Activated CD8-positive, alpha-beta memory T cell treated with anti-CD3 and anti-CD28 coated beads for 4 hours (primary cell): ENCODE measurements at places on chromosomes 1 and 21.

DNA sequence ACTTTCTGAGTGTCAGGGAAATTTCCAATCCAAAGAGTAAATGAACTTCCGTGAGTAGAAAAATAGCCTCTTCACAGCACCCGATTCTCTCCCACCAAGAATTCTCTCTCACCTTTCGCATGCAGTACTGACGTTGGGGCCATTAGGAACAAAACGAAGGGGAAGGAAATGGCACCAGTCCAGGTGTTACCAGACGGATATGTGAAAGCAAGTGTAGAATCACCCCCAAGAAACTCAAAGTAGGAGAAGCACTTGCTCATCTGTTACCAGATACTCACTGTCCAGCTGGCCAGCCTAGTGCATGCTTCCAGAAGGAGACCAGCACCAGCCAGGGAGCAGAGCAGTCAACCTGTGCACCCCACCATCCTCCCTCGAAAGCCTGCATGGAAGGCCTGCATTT, 55.1 kb downstream of the ITPKB start:
- no peak for DNase-seq

DNA sequence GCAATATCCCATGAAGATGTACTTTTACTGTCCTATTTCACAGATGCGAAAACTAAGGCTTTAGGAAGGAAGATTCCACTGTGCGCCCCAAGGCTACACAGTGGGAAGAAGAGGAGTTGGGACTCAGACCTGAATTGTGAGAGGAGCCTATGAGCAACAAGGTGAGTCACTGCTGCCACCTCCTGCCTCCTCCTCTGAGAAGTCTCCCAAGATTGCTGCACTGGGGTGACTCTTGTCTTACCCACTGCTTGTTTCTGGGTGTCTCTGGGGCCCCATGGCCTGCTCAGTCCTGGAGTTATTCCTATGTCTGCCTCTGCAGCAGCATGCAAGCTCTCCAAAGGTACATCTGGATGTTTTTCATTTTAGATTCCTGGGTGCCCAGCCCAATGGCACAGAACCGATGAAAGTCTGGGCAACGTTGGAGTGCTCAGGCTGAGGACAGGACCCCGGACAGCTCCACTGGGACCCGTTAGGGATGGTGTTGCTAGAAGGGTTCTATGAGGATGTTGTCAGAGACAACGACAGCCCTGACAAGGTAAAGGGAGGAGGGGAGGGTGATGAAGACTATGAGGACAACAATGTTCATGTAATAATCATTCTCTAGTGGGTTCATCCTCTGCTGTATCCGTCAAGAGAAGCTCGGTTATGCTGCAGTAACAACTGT, 11.0 kb upstream of the C1QA start:
- DNase-seq, result no peak

DNA sequence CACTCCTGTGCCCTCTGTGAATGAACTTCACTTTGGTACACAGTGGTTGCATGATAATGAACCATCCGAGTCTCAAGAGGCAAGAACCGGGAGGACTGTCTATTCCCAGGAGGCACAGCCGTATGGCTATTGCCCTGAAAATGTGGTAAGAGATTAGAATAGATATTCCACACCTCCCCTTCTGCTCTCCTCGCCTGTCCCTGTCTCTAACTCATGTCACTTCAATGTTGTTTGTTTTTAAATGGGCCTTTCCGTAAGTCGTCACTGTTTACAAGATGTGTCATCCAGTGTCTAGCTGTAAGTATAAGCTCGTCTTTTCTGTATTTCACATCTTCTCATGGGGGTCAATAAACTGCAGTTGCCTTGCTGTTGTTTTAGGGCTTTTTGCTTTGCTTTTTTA, 122.2 kb downstream of the PATJ start:
- DNase-seq, result no peak

- no peak for DNase-seq
Measured at GRCh38 chr21:42097860-42098454, 26.8 kb downstream of the UMODL1 start.

DNA sequence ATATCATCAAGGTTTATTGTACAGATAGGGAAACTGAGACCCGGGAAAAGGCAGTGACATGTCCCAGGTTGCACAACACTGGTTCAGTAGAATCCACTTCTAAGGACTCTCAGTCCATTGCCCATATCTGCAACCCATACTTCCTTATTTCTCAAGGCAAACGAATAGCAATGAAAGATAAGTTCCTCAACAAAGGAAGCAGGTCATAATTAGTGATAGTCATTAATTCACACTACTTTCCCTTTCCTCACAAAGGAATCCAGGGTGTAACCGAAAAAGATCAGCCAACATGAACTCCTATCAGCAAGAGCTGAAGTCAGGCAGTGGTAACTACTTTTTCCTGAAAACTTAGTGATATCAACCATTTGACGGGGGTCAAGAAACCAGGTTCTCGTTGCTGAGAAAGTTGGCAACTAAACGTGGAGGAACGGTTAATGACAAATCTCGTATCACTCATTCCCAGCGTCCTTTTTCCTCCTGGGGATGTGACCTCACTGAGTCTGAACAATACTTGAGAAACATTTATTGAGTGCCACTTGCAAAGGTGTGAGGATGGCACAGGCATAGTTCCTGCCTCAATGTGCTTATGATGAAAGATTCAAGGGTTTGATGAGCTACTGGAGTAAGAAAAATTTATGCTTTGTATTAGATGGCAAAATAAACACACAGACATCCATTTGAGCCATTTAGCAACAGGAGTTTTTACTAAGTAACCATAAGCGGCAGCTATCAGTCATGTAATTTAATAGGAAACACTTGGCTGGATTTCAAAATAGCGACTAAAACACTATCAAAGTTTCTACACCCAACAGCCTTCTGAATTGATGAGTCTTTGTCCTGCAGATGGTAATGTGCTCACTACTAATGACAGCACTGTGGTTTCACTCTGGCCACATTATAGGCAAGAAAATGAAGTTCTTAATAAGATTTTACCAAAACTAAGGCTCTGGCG, 82.3 kb downstream of the PLPP3 start:
- DNase-seq, result no peak

DNA sequence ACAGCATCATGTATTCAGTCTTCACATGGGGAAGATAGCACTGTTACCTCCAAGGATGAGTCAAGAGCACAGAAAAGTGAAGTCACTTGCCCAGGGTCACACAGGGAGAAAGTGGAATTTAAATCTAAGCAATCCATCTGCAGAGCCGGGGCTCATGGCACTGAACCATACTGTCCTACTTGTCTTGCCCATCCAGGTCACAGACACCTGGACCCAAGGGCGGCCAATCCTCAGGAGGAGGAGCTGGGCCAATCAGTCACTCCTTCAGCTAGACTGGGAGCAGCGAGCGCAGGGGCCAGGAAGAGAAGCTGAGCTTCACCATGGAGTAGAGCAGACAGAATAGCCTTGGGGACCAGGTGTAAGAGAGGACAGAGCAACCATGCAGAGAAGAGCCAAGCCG, 9.2 kb upstream of the GJB5 start:
- DNase-seq, result no peak

- no peak for DNase-seq
Measured at GRCh38 chr1:178055779-178056471, 38.0 kb upstream of the RASAL2 start.

- DNase-seq, result no peak
Measured at GRCh38 chr21:35201288-35201687, 152.2 kb upstream of the RUNX1 start.

GRCh38 chr1:21350202-21350885, 60.1 kb upstream of the ECE1 start:
- no peak for DNase-seq

GRCh38 chr21:37370152-37371040, 3.8 kb downstream of the DYRK1A start:
- DNase-seq, result no peak

- no peak for DNase-seq
Measured at GRCh38 chr1:212749821-212750535, 41.6 kb downstream of the NSL1 start.

DNA sequence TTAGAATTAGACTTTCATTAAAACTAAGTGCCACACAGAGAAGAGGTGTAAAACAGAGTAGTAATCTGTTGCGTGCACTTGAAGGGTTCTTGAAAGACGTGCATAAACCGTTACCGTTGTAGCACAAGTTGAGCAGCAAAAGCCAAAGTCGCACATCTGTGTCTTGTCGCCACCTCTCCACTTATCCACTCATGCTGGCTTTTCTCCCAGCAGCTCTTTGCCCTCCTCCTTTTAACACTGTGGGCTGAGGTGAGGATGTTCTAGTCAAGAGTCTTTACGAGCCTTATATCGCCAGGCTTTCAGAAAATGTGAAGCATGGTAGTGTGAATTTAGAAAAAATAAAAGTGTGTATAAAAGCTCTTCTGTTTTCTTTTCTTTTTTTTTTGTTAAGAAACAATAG, 48.0 kb downstream of the NR5A2 start:
- DNase-seq, result no peak

DNA sequence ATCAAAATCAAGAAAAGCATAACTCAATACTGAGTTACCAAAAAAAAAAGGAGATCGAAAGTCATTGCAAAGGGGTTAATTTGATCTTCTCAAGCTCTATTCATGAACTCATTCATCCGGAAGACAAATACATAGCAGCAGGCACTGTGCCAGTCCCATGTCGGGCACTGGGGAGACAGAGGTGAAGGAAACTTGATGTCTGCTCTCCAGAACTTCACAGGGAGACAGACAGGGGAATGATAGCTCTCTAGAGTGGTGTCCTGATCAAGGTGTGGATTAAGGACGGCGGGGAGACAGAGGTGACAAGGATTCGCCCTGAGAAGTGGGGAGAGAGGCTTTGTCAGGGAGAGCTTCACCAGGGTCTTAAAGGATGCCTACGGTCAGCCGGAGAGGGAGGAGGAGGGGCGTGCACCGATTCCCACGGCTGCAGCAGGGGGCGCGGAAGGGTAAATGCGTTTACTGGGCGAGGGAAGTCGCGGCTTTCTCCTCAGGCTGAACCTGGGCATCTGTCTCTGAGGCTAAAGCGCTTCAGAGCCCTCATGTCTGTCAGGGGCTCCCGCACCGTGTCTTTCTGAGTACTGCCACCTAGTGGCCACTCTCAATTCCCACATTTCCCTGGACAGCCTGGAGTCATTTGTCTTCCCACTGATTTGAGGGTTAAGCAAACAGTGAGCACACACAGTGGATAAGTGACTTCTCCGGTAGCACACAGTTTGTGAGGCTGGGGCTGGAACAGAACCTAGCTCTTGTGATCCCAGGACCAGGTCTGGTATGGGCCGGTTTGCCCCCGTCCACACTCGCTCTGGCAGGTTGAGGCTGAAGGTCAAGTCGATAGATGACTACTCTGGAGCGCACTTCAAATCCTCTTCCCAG, 152.8 kb downstream of the TENT5C start:
- DNase-seq, result peak; percentile 53

DNA sequence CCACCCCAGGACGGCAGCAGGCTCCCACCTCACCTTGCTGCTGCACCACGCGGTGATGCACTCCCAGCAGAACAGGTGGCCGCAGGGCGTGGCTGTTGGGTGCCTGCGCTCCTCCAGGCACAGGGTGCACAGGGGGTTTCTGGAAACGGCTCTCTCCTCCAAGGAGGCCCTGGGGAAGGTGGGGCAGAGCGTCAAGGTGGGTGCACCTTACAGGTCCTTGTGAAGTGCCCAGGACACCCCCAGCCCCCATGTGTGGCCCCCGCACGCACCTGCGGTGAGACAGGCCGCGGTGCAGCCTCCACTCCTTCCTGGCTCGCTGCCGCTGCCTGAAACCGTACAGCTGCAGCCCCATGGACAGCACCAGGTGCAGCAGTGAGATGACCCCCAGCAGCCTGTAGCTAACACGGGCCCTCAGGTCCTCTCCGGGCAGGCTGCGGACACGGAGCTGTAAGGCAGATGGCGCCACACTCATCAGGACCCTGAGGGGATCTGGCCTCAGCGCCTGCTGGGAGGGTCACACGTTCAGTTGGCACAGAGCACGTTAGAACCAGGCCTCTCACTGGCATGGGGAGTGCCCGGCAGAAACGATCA, 5.8 kb downstream of the PEX10 start:
- no peak for DNase-seq

DNA sequence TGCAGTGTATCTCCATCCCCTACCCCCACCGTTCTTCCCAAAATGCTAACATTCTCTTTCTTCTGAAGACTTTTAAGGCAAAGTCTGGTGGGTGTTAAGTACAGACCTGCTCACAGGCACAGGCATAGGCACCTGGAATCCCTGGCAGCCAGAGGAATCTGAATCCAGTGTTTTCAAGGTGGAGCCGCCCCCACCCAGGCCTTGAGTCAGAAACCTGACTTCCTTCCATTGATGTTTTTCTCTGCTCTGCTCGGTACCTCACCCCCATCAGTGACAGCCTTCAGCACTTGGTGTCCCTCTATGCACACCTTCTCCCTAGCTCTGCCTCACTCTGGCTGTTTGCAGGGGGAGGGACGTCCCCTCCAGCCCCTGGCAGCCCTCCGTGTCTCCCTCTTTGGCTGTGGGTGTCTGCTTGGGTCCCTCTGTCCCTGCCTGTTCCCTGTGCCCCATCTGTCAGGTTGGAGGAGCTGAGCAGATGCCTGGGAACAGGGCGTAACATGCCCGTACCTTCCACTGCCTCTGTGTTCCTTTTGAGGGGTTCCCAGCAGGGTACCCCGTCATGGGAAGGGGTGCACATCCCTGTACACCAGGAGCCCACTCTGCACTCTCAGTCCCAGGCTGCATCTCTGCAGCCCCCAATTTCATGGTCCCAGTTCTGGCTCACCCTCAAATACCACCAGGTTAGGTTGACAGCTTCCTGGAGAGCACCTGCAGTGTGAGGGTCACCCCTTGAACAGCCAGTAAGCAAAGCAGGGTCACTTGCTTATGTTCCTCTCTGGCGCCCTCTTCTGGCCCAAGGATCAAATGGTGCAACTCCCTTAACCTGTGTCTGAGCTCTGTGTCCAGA, 6.7 kb downstream of the NCDN start:
- peak; percentile 61 for DNase-seq

DNA sequence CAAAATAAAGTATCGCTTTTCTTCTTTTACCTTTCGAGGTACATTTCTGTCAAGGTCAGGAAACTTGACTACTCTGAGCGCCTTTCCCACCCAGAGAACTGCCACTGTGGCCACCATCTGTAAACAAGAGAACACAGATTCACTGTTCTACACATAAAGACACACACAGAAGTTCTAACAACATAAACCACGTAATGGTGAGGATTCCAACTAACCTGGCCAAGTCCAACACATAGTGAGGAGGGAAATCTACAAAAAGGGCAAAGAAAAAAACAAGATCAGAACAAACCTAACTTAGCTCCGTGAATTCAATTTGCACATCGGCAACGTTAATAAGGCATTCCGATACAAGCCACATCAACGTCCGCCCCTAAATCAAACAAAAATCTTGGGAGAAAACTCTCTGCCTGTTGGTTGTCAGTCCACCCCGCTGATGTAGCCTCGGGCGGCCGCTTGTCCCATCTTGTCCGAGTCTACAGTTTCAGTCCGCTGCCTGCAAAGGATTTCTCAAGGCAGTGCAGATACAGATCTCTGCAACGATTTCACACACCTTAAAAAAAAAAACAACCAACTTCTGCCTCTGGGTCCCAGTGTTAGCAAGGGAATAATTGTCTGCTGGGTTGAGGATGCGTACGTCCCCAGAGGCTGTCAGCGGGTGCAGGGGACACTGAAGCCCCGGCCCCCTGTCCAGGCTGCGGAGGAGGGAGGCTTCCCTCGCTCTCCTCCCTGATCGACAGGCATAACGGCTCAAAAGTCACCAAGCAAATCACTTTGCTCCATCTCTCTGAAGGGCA, 1.0 kb downstream of the SLC35D1 start:
- no peak for DNase-seq
